Activated T-cell treated with anti-CD3 and anti-CD28 coated beads, Interleukin-2, amount 50 U/mL, for 72 hours (primary cell): ENCODE measurements at places on chromosomes 7 and 10.

DNA sequence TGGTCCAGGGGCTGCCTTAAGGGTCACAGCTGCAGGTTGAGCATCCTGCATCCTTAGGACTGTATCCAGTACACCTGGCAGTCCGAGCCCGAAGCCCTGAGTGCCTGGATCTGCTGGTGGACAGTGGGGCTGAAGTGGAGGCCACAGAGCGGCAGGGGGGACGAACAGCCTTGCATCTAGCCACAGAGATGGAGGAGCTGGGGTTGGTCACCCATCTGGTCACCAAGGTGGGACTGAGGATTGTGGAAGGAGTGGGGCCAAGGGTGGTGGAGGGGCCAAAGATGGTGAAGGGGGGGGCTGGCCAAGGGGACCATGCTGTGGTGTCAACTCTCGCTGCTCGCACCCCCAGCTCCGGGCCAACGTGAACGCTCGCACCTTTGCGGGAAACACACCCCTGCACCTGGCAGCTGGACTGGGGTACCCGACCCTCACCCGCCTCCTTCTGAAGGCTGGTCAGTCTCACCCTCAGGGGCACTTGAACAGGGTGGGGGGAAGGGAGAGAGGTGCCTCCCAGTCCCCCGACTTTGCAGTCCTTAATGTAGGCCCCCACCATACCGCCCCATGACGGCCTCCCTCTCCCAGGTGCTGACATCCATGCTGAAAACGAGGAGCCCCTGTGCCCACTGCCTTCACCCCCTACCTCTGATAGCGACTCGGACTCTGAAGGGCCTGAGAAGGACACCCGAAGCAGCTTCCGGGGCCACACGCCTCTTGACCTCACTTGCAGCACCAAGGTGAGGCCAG is 5.3 kb downstream of the NFKB2 start:
- H3K4me3 ChIP-seq: peak overlapping the region; percentile 96
- no peak overlapping the region for H3K27ac ChIP-seq
- peaks cover 49% of the 10 kb centered on the region for H3K4me1 ChIP-seq
- H3K36me3 ChIP-seq: peaks cover 15% of the 10 kb centered on the region
- no peaks in the 10 kb centered on the region for H3K27me3 ChIP-seq

DNA sequence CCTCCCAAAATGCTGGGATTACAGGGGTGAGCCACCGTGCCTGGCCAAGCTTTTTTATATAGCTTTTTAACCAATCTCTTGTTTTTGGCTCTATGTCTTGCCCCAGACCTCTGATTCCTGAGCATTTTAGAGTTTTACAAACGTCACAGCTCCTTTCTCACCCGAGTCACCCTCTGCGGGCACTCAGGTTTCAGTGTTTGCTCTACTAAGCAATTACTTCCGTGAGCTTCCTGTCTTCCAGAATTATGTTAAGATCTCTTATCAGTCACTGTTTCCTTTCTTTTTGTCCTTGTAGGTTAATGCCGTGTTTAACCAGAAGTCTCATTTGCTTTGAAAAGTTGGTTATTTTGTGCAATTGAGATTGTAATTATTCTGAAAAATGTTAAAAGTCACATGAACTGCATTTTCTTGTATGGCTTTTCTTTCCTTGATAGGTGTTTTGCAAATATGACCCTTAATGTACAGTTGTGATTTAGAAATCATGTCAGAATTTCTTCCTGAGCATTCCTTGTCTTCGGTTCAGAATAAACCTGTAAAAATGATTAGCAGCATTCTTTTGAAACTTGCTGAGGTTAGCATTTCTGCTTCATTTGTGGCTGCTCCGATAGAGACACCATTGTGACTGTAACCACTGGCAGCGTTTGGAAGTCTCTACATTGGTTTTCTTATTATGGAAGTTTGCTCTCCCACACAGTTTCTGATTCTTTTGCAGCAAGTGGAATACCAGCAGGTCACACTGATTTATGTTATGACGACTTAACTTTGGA is 4.5 kb upstream of the HKDC1 start:
- peaks cover 25% of the 10 kb centered on the region for H3K4me1 ChIP-seq
- no peaks in the 10 kb centered on the region for H3K36me3 ChIP-seq
- H3K27ac ChIP-seq: peak overlapping the region; percentile 27
- peak; percentile 49 for DNase-seq
- H3K27me3 ChIP-seq: peaks cover 4% of the 10 kb centered on the region
- H3K4me3 ChIP-seq: peak overlapping the region; percentile 71

GRCh38 chr10:98331885-98332284 is 63.9 kb upstream of the LOXL4 start:
- no peaks in the 10 kb centered on the region for H3K36me3 ChIP-seq
- H3K4me3 ChIP-seq: no peak overlapping the region
- DNase-seq: peak; percentile 7
- H3K4me1 ChIP-seq: no peaks in the 10 kb centered on the region
- H3K27ac ChIP-seq: no peak overlapping the region

- DNase-seq: no peak
- H3K4me3 ChIP-seq: peak overlapping the region; percentile 84
- H3K27ac ChIP-seq: no peak overlapping the region
Observed at GRCh38 chr7:5420881-5421713, 2.5 kb downstream of the TNRC18 start.
